ENCODE measurements at places on chromosomes 11 and 22.

DNA sequence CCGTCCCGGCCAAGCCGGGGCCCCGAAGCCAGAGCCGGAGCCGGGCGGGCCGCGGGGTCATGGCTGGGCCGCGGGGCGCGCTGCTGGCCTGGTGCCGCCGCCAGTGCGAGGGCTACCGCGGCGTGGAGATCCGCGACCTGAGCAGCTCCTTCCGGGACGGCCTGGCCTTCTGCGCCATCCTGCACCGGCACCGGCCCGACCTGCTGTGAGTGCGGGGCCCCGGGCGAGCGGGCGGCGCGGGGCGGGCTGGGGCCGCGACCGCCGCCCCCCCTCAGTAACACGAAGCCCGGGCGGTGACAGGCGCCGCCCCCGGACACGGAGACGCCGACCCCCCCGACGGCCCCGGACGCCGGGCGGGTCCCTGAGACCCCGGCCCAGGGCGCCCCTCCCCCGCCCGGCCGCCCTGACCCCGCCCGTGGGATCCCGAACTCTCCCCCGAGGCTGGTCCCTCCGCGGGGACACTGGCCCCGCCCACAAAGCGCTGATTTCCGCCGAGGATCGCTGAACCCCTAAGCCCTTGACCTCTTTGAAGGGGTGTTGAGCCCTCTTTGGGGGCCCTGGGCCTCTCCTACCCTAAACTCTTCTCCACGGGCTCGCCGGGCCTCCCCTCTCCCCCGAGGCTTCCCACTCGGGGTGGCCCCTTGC, 389 bp downstream of the MICALL1 start:
- DNase-seq: peak; percentile 29

DNA sequence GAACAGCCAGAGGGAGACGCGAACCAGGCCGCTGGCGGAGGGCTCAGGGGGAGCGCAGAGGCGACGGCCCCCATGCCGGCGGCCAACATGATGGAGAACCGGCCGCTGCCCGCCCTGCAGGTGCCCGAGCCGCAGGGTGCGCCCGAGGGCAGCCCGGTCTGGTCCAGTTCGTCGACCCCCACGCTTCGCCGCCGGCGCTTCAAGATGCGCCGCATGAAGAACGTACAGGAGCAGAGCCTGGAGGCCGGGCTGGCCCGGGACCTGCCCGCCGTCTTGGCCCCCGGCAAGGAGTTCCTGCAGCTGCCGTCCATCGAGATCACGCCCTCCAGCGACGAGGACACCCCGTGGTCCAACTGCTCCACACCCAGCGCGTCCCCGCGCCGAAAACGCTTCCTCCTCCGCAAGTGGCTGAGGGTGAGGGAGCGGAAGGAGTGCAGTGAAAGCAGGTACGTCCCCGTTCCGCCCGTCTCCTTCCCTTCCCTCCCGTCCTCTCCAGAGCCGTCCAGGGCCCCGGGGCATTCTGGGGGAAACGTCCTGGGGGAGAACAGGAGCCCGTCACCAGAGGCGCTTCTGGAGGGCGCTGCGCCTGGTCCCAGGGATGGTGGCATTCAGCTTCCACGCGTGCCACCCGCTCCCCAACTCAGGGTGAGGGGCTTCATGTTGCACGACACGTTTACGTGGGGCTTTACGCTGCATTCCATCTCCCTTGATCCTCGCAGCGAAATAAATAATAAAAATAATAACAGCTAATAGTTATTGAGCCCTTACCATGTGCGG, 840 bp downstream of the GRAMD1B start:
- peak; percentile 59 for DNase-seq

- DNase-seq: no peak
These were observed 57.8 kb upstream of the TTC12 start for GRCh38 chr11:113256431-113257202.

DNA sequence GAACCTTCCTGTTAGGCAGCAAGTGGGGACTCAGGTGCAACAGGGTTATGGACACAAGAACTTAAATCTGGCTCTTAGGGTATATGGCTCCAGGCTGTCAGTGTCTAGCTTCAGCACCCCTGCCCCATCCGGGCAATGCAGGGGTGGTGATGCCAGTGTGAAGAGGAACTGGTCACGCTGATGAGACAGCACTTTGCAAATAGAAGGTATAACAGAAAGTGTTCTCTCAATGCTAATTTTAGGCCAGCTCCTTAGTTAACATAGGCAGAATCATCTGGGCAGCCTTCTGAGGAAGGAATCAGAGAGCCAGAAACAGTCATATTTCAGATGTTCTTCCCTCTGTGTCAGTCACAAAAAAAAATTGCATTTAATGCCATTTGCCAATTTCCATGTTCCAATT, 41.2 kb downstream of the SYT9 start:
- no peak for DNase-seq

GRCh38 chr11:10385696-10386095, 69.4 kb upstream of the AMPD3 start:
- DNase-seq: no peak

DNA sequence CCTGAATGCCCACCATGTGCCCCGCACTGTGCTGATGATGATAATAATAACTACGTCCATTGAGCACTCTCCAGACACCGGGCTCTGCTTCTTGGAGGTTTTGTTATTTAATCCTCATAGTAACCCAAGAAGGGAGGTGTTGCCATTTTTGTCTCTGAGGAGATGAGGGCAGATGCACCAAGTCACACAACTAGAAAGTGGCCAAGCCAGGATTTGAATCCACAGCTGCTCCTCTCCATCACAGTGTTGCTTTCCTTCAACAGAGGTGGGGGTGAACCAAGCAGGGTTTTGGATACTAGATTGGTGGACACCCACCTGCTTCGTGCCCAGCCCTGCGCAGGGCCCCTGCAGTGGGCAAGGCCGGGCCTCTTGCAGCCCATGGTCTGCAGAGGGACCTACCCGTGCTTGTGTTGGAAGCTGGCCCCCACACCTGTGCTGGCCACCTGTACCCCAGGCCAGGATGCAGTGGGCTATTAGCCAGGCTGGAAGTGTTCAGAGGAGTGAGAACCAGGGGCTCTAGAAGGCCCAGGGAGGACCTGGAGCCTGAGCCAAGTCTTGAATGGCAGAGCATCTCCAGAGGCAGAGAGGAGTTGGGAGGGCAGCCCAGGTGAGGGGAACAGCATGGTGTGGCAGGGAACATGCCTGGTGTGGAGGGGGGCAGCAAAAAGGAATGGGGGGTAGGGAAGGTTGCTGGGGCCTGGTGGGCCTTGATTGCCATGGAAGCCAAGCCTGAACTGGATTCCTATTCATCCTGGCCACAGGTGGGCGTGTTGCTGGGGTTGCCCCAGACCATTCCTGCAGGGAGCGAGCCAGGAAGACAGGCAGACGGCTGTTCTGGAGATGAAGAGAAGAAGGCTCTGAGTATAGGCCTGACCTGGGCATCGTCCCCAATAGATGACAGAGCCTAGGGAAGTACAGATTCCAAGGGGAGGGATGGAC, 2.7 kb upstream of the DPP3 start:
- no peak for DNase-seq

- DNase-seq: no peak
These were observed 54.3 kb downstream of the SPATA19 start for GRCh38 chr11:133790995-133791394.

DNA sequence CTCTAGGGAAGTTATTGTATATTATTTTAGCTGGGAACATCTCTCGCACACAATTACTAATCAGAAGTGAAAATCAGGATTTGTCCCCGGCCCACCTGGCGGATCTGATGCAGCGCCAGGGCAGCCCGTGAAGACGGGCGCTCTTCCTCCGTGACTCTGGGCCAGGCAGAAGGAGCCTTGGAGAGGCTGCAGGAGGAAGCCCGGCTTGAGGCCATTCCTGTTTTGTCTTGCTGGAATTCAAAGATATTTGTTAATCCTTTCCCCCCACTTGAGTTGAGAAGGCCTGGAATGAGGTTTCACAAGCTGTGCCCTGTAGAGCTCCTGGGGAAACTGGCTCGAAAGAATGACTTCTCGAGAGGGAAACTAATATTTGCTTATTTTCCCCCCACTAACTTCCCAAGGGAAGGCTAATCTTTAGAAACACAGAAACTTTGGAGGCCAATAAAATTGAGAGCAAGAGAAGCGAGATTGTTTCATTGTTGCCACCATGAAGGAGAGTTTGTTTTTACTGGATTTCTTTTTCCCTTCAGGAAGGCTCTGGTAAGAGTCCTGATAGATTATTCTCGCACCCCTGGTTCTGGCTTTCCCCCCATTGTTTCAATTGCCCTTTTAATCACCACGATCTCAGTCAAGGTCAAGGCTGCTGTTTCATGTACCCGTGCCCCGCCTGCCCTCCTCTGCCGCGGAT, 92.8 kb upstream of the SEPTIN5 start:
- no peak for DNase-seq

- DNase-seq: no peak
These were observed 13.5 kb downstream of the DCPS start for GRCh38 chr11:126317432-126317755.

DNA sequence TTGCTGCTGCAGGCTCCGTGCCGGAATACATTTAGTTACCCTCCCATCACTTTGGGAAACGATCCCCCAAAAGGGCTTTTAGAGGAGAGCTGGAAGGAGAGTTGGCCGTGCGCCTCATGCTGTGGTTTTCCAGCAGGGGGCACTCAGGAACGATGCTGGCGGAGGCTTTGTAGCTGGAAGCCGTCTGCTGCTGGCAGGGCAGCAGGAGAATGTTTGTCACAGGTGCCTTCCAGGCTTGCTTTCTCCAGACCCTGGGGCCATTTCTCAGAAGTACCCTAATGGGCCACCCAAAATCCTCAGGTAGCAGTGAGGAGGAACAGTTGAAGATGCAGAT, 30.0 kb upstream of the CABP7 start:
- peak; percentile 49 for DNase-seq

- DNase-seq: no peak
These were observed 2.0 kb downstream of the DSCAML1 start for GRCh38 chr11:117794772-117795629.

- DNase-seq: no peak
These were observed 78.1 kb downstream of the BLID start for GRCh38 chr11:122037911-122038310.

DNA sequence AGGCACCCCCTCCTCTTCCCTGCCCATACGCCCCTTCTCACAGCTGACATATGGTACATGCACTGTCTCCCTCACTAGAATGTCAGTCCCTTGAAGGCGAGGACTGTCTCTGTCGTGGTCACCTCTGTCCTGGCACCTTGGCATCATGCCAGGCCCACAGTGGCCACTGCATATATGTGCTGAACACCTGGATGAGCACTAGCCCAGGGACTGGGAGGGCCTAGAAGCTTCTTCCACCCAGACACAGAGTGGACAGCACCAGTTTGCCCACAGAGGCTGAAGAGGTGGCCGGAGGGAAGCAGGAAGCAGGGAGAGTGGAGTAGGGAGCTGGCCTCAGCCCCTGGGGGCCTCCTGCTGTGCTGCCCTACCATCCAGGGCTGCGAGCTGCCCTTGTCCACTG, 28.6 kb downstream of the VPS37C start:
- DNase-seq: no peak

GRCh38 chr11:27390318-27391295, 27.6 kb upstream of the CCDC34 start:
- DNase-seq: no peak

DNA sequence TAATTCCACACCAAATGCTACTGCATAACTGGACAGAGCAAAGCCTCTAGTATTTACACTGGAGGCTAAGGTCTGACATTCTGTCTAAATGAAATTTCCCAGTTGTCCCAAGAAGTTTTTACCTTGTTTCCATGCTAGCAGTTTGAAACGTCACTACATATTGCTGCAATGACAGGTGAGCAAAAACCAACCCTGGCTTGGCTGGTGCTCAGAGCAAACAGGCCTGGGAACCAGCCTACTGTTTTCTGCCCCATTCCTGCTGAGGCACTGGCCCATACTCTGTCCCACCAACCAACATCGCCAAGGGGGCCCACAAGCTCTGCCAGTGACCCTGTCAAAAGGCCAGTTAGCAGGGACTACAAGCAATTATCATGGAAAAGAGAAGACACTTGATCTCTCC, 131.1 kb downstream of the MPPED2 start:
- DNase-seq: no peak

DNA sequence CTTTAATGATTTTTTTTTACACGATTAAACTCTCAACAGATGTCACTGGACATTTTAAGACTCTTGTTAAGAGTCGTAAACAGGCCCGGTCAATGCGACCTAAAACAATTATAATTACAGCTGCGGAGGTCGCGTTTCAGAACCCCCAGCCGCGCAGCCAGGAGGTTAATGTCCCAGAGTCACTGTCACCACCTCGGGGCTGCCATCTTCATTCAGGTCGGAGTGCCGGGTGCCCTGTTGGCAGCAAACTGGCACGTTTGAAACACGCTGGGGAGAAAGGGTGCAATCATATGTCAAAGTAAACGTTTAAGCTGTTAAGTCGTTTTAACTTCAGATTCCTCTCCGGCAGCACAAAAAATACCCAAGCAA, 711 bp upstream of the PHF21B start:
- no peak for DNase-seq

- DNase-seq: no peak
These were observed 34.0 kb upstream of the FADD start for GRCh38 chr11:70169127-70169526.

GRCh38 chr22:17370026-17370765, 936 bp downstream of the CECR2 start:
- DNase-seq: no peak

GRCh38 chr11:17376493-17376892, 12.0 kb downstream of the KCNJ11 start:
- DNase-seq: no peak

DNA sequence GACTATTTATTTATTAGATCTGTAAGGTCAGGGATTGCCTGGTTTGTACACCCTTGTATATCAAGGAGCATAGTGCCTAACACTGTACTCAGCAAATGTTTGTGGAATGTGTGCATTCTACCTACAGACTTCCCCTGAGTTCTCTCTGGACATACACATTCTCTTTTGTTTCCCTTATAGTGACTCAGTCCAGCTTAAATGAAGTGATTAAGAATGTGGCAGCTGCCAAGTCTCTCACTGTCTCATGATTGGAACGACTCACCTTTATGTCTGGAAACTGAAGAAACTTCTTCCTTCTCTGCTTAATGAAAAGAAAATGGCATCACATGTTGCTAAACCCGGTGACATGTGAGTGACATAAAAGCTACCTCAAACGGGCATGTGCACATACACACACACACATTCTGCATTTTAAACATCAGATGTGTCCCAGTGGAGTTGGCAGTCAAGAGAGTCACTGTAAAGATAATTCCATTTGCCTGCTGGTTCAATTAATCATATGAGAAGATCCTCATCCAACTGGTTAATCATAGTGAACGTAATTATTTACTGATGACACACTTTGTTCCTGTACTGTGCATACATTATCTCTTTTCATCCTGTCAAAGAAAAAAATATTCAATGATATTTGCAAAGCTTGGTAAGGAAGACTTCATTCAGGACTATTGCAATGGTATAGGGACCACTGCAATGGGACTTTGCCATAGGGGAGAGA, 42.8 kb downstream of the GLYAT start:
- no peak for DNase-seq
